ENCODE measurements at places on chromosomes 6 and 20.

DNA sequence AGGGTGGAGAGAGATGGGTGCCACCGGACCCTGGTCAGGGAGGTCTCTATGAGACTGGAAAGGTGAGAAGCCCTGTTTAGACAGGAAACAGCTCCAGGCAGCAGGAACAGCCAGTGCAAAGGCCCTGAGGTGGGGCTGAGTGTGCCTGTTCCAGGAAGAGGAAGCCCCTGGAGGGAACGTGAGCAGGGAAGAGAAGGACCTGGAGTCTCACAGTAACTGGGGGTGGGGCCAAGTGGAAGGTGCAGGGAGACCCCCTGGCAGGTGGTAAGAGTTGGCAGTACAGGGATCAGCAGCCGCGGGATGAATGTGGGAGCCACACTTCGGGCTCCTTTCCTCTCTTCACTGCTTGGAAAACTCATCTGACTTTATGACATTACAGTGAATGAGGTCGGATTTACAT lies 43.8 kb upstream of the CST5 start:
- DNase-seq, result no peak

DNA sequence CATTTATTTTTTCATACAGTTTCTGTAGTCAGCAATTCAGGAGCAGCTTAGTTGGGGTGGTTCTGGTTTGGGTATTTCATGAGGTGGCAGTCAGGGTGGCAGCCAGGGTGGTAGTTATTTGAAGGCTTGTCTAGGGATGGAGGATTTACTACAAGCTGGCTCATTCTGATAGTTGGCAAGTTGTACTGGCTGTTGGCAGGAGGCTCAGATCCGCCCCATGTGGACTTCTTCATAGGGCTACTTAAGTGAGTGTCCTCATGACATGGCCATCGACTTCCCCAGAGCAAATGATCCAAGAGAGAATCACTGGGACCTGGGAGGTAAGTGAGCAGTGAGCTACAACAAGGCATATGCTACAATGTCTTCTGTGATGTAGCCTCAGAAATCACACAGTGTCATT lies 22.4 kb upstream of the CDKAL1 start:
- DNase-seq, result no peak

GRCh38 chr20:64129146-64129782 lies 21.9 kb upstream of the NPBWR2 start:
- DNase-seq, result no peak

DNA sequence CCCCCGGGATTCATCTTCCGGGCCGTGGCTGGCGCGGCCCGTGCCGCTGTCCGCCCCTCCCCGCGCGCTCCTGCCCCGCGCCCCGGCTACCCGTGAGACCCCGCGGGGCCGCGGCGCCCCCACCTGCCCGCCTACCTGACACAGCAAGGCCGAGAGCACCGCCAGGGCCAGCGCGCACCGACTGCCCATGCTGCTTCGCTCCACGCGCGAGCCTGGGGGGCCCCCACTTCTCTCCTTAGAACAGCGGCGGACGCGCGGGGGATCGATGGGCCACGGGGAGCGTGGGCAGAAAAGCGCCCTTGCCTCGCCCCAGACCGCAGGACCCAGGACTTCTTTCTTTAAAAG lies 955 bp downstream of the DLL1 start:
- DNase-seq, result no peak

DNA sequence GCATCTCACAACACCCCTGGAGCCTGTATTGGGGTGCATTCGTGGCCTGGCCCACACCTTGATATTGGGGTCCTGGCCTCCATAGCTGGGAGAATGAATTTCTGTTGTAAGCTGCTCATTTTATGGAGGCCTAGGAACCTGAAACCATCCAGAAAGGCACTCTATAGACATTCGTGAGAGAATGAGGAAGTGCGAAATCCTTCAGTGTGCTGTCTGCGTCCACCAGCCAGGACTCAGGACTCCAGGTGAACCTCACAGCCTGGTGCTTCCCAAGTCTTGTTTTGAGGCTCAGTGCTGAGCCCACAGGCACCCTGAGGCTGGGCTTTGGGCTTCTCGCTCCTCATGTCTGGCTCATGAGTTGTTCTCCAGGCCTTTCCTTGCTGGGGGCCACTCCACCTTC lies 11.9 kb upstream of the RBBP8NL start:
- DNase-seq, result no peak

DNA sequence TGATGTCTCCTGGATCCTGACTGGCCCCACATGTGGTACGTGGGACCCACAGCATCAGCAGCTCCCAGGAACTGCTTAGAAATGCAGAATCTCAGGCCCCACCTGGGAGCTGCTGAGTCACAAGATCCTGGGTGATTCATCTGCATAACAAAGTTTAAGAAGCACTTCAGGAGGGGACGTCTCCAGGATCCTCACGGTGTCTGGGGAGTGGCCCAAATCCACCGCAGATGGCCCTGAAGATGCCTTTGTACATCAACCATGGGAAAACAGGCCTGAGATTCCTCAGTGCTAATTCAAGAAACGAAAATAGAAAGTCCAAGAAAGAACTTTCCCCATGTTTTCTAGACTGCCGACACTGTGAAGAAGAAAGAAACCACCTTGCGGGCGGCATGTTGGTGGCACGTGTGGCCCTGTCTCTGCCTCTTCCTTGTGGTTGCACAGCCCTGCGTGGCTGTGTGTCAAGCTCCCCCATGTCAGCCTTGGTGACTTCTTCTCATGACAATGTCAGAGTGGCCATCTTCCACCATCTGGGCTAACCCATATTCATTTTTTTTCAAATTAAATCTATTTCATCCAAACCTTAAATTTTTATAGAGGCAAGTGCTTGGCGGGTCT lies 26.1 kb downstream of the RRBP1 start:
- DNase-seq, result no peak

- DNase-seq, result peak; percentile 57
Observed at GRCh38 chr6:7238900-7239589, 74.0 kb downstream of the SSR1 start.
